ENCODE measurements at places on chromosomes 2 and 18. TPM values are rescaled to one million over a fixed set of nuclear protein-coding genes. Genes with fewer than 3 reads are reported as not detected.

The C1D gene
- 33.9 TPM for total RNA-seq

The CCDC68 gene
- total RNA-seq: not detected

The LCLAT1 gene
- total RNA-seq: 31.0 TPM

The MRO gene
- 0.18 TPM for total RNA-seq

The EDAR gene
- 0.16 TPM for total RNA-seq

DNA sequence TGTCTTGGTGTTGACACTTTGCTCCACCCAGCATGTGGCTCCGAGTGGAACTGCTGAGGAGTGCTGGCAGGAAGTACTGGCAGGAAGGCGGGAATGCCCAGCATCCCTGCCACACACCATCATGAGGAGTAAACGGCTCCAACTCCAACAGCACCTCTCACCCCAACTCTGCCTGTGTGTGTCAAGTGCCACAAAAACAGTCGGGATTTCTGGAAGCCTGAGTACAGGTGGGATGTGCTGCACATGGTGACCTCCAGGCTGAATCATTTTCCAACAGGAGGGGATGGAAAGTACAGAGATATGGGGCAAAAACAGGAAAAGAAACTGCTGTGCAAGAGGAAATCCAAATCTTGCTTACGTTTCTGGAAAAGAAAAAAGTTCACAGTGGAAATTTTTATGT lies 53.6 kb downstream of the PARD6G start:
- no peaks in the 10 kb centered on the region for H3K27me3 ChIP-seq
- H3K4me3 ChIP-seq: no peak overlapping the region
- H3K27ac ChIP-seq: no peak overlapping the region
- no peaks in the 10 kb centered on the region for H3K36me3 ChIP-seq

DNA sequence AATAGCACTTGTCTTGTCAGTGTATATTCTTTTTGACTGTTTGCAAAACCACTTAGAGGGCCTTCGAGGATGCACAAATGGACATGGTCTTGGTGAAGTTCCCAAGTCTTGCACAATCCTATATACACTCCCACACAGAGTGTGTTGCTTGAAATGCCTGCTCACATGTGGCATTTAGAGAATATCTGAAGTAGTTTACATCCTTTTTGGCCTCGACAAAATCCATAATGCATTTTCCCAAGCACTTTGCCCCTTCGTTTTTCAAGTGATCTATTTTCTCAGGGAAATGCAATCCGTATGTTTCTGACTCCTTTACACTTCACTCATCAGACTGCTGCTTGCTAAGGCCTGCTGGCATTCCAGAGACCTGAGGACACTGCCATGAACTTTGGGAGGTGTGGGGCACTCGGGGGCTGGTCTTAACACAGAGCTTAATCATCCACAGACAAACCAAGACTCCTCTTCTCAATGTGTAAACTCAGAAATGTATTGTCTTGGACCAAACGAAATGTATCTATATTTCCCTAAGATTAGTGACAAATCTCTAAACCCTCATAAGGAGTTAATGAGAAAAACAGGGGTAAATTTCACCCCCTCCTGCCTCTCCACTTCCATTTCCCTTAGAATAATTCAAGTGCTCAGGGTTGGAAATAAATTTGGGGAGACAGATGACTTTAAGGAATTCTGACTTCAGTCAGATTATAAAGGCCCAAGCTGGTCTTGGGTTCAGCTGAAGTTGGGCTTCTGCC lies 219.3 kb upstream of the APCDD1 start:
- H3K27ac ChIP-seq: no peak overlapping the region
- H3K4me1 ChIP-seq: no peaks in the 10 kb centered on the region
- H3K4me3 ChIP-seq: no peak overlapping the region

DNA sequence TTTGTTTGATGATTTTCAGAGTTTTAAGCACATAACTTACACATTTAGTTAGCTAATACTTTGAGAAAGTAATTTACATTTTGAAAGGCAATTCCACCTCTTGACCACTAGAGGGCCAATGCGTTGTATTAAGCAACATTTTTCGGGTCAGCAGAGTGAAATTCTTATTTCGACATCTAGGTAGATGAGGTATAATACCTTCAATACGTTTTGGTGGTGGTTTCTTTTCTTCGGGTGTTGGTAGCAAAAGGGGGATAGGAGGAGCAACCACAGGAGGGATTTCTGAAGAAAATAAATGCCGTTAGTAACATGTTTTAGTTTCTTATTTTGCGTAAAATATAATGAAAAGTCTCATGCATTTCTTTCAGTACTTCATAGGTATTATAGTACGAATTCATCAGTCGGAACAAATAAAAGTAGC lies 106.3 kb downstream of the TTN start:
- no peaks in the 10 kb centered on the region for H3K4me1 ChIP-seq
- no peaks in the 10 kb centered on the region for H3K27me3 ChIP-seq
- DNase-seq: no peak
- no peak overlapping the region for H3K27ac ChIP-seq
- no peaks in the 10 kb centered on the region for H3K36me3 ChIP-seq
- no peak overlapping the region for H3K4me3 ChIP-seq

DNA sequence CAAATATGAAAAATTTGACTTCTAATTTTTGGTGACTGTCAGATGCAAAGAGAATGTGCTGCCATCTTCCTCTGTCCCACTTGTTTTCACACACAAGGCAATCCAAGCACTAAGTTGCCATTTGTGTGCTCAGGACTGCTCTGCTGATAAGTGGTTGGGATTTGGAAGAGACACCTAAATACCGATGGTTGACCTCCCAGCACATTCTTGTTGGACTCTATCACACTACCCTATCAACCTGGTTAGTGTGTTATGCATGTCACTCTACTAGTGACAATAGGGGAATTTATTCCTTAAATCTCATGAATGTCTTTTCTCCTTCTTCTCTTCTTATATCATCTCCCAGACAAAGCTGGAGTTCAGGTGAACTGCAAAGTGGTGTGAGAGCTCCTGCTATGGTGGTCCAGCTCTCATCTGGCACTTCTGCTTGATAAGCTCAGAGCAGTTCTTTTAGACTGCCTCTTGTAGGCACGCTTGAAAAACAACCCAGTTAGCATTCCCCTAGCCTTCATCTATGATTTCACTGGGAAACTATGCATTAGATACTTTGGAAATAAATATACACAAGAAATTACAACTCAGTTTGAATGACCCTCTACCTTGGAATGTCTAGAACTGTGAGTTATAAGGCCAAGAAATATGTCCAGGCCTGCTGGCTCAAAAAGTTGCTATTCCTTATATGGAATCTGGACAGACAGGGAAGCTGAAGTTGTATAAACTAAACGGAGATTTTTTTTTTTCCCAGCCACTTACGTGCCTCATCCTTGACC lies 404.8 kb downstream of the MEIS1 start:
- no peaks in the 10 kb centered on the region for H3K36me3 ChIP-seq
- H3K4me1 ChIP-seq: no peaks in the 10 kb centered on the region
- H3K4me3 ChIP-seq: no peak overlapping the region
- H3K27me3 ChIP-seq: no peaks in the 10 kb centered on the region
- H3K27ac ChIP-seq: no peak overlapping the region
